ENCODE measurements at places on chromosomes 5 and 9.

GRCh38 chr9:36603006-36603405 is 30.3 kb downstream of the MELK start:
- no peak for DNase-seq

DNA sequence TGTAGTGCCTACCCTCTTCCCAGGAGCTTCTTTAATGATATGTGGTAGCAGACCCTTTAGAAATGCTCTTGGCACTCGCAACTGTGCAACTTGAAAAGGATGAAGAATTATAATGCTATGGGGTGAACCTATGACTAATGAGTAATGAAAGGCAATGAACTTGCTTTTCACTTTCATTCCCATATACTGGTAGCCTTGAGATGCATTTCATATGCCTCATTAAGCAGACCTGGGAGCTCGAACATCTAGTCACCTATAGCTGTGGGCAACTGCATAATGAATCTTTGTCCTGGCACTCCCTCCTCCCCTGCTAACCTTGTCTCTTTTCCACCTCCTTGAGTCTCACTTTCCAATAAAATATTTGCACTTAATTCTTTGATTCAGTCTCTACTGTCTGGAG is 605.9 kb upstream of the DAB2 start:
- DNase-seq = no peak

DNA sequence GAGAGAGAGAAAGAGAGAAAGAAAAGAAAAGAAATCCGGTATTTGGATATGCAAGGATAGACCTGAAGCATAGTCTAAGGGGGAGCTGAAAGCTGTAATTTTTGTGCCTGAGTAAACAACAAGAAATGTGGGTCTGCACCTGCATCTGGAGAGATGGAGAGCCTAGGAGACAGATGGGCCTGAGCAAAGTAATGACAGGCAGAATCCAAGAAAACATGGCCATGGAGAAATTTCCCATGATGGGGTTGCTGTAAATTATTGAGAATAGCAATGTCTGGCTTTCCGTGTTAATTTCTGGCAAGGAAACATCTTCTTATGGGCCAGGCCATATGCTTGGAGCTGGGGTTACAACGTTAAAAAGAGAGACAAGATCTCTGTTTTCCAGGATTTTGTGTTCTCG is 40.2 kb downstream of the YIPF5 start:
- no peak for DNase-seq

DNA sequence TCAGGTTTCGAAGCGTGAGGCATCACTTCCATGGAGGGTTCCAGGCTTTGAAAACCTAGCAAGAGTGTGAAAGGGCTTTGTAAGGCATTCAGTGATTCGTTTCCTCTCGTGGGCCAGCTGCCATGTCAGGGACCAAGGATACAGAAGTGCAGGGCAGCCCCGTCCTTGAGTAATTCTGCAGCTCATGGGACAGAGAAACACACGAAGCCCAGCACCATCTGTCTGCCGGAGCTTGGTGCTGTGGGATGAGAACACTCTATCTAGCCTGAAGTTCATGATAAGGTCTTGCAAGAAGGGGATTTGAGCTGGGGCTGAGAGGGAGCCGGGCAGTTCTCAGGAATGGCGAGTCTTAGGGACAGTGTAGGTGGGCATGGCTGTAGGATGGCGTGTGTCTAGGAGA is 55.8 kb downstream of the ANKRD33B start:
- DNase-seq = no peak
